ENCODE measurements at places on chromosomes 13 and 19.

DNA sequence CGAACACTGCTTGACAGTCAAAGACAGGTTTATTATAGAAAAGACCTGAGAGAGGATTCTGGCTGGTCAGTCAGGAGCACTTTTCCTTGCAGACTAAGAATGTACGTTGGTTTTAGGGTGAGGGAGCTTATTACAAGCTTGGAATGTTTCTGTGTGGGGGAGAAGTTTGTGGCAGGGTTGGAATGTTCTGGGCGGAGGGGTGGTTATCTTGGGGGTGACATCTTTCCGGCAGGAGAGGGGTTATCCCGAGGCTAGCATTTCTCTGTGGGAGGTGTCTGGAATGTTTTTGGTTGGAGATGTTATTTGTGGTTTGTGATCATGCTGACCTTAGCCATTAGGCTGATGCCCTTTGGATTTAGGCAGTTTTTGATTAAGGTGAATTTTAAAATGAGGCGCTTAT is 61.8 kb downstream of the ZNF136 start:
- DNase-seq, result no peak

DNA sequence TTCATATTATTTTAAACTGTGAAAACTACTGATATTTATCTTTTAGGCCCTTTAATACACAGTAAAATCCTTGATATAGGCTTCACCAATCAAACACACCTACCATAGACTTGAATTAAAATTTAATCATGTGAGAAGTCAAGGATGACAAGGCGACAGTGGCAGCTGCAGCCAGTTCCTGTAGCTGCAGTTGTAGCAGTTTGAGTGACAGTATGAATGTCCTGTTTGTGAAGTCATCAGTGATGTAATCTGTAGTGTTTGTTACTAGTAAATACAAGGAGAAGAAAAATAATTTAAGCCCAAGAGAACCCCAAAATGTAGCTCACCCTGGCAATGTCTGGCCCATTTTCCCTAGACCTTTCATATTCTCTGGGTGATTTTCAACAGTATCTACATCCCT is 897.0 kb downstream of the SLITRK6 start:
- no peak for DNase-seq

DNA sequence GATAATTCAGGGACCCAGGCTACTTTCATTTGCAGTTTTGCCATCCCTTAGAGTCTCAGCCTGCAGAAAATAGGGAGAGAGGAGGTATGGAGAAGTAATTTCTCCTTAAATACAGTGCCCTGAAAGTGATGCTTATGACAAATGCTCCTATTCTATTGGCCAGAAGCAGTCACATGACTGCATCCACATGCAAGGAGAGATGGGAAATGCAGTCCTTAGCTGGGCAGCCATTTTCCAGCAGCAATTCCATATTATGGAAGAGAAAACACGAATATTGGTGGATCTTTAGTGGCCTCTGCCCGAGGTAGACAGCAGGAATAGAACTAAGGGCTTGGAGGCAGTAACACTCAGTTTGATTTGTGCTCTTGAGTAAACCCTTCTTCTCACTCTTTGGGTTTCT is 39.4 kb downstream of the VAV1 start:
- no peak for DNase-seq

- DNase-seq, result no peak
These were observed 516.1 kb downstream of the DACH1 start for GRCh38 chr13:71350886-71351285.

GRCh38 chr19:49954933-49955332 is 6.0 kb downstream of the SIGLEC11 start:
- peak; percentile 40 for DNase-seq

GRCh38 chr13:42821437-42821836 is 40.1 kb downstream of the FAM216B start:
- no peak for DNase-seq

DNA sequence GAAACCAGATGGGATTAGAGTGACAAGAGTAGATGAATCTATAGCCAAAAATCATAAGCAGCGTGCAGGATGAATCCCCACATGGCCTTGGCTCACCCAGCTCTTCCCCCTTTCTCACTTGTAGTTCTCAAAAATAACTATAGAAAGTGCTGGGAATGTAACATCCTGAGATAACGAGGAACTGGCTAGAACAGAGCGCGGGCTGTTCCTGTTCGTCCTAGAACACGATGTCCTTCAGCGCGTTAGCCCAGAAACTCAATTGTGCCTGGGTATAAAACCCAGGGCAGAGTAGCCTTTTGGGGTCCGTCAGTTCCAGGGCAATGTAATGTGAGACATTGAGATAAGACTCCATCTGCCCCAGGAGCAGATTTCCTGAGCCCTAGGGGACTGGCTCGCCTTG is 326.2 kb downstream of the TSHZ3 start:
- no peak for DNase-seq

DNA sequence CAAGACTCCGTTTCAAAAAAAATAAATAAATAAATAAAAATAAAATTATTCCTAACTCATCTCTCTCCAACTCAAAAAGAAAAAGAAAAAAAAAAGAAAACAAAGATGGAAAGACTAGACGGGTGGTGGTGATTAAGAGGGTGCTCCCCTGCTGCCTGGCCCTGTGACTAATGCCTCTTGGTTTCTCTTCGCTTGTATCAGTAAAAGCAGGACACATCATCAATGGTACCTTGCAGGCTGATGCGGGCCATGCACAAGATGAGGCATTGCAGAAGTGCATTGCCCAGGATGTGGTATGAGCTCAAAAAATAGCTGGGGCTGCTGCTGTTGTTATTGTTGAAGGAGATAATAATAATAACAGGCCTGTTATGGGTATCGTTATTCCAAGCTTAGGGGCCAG is 14.6 kb downstream of the ACER1 start:
- no peak for DNase-seq

DNA sequence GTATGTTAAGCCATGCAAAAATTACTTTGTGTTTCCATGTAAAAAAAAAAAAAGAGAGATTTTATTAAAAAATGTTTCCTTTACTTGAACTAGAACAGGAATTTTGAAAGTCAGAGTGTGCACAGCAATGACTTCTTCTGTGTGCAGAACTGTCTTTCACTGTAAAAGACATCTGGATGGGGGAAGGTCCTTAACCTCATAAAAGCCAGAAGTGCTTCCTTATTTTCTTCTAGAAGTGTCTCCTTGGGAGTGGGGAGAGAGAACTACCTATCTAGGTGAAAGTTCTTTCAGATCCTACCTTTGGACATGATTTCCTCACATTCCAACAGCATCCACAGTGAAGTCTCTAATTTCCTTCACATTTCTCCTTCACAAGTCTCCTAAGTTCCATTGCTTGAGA is 360.3 kb downstream of the FGF14 start:
- no peak for DNase-seq

- DNase-seq, result no peak
These were observed 17.2 kb downstream of the KCNC3 start for GRCh38 chr19:50311723-50312635.

- peak; percentile 88 for DNase-seq
These were observed 665 bp downstream of the GPX4 start for GRCh38 chr19:1104311-1105007.

DNA sequence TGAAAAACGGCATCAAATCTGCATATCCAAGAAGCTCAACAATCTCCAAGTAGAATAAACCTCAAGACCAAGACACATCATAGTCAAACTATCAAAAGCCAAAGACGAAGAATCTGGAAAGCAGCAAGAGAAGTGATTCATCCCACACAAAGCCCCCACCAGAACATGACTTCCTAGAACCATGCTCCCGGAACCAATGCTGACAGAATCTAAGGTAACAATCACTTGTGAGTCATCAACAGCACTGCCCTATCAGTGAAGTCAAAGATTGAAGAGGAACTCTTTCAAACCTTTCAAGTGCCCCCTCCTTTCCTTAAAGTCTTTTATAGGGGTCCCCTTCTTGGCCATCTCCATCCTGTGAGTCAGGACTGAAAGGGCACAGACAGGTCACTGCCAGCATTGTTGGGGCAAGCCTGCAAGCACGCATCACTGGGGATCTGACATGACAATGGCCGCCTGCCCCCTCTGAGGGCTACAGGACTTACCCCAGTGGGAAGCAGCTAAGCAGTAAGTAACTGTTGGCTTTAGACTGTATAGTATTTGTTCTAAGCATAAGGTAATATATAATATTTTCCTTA is at the start of gene CCDC70:
TSS of gene CCDC70 (plus strand) at position 247 of the 578 bp plus-strand sequence. CDS start 3,443 bp downstream, outside the sequence.
- no peak for DNase-seq

- peak; percentile 96 for DNase-seq
These were observed at the start of gene PCCA for GRCh38 chr13:100088644-100089464. Gene PCCA, plus strand, starts transcription at chr13:100089093. Its CDS starts 28 bp downstream, at chr13:100089121.

DNA sequence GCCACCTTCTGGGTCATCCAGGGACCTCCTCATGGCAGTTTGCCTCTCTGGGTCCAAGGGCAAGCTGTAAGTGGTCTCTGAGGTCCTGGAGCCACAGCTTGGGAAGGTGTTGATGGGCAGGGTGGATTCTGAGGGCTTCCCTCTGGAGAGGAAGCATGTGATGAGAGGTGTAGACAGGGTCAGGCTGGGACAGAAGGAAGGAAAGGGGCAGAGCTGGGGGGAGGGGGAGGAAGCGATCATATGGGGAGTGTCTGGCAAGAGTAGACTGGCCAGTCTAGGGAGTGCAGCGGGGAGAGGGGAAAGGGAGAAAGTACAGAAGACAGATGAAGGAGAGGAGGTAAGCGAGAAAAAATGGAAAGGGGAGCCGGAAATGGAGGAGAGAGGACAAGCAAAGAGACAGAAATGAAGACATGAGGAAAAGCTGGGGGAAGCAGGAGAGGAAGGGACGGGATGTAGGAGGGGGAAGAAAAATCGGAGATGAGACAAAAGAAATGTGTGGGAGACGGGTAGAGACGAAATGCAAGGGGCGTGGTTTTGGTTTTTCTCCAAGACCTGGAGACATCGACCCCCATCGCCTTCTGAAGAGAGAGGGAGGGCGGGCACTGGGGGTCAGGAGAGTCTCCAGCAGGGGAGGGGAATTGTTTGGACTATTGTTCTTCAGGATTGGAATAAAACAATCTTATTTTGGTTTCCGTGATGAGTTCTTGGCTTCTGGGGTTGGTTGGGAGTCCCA is 26.6 kb downstream of the ZSWIM9 start:
- no peak for DNase-seq

GRCh38 chr19:54391589-54392061 is 23.6 kb upstream of the TTYH1 start:
- DNase-seq, result no peak

DNA sequence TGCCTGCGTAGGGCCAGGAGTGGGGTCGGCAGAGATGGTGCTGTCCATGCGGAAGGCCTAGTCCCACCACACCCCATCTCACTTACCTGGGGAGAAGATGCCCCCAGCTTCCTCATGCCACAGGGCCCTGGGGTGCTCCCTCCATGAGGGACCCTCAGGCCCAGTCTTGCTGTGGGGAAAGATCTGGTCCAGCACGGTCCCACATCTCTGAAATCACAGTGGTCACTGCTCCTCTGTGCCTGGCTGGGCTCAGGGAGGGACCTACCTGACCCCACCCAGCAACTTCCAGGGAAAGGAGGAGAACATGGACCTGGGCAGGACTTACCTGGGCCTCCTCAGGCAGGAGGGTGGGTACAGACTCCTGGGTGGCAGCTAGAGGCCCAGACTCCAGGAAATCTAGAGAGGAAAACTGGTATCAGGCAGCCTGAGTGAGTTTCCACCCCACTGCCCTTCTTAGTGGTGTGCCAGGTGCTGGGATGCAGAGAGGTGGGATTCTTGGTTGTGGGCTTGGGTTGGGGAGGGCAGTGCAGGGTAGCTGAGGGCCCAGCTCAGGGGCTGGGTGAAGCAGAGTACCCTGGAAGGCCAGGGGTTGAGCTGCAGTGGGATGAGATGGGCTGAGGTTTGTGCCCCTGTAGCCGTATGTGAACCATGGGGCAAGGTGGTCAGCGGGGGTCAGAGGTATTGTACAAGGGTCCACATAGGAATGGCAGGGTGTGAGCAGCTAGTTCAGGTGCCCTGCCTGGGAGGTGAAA is 3.8 kb downstream of the MZF1 start:
- no peak for DNase-seq

DNA sequence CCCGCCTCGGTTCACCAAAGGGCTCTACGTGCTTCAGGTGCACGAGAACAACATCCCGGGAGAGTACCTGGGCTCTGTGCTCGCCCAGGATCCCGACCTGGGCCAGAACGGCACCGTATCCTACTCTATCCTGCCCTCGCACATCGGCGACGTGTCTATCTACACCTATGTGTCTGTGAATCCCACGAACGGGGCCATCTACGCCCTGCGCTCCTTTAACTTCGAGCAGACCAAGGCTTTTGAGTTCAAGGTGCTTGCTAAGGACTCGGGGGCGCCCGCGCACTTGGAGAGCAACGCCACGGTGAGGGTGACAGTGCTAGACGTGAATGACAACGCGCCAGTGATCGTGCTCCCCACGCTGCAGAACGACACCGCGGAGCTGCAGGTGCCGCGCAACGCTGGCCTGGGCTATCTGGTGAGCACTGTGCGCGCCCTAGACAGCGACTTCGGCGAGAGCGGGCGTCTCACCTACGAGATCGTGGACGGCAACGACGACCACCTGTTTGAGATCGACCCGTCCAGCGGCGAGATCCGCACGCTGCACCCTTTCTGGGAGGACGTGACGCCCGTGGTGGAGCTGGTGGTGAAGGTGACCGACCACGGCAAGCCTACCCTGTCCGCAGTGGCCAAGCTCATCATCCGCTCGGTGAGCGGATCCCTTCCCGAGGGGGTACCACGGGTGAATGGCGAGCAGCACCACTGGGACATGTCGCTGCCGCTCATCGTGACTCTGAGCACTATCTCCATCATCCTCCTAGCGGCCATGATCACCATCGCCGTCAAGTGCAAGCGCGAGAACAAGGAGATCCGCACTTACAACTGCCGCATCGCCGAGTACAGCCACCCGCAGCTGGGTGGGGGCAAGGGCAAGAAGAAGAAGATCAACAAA is 2.6 kb downstream of the PCDH17 start:
- no peak for DNase-seq

GRCh38 chr13:110869231-110869804 is 45.6 kb downstream of the ANKRD10 start:
- DNase-seq, result no peak

GRCh38 chr13:39682788-39683187 is 27.3 kb downstream of the COG6 start:
- no peak for DNase-seq

DNA sequence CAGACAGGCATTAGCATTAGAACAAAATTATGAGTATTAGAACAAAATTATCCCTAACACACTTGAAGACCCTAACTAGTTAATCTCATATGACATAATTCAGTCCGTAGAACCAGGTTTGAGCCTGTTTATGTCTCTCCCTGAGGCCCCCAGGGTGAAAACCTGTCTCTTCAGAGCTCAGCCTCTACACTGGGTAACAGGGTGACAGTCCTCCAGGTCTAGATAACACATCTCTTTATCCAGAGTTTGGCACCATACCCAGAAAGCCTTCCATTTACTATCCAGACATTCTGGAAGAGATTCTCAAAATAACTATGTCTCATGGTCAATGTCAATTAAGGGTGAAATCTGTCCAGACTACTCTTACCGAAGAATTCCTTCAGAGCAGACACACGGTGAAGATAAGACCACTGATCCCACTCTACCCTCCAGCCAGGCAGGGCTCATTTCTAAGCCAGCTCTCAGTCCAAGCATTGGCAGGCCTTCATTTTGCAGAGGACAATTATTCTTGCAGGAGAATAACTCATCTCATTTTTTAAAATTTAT is 1195.3 kb downstream of the EFNB2 start:
- DNase-seq, result no peak

GRCh38 chr19:572140-572742 is at the start of gene BSG:
Gene BSG, plus strand, starts transcription at chr19:572596. Its CDS starts 39 bp downstream, at chr19:572635.
- peak; percentile 99 for DNase-seq

Measured in lower lobe of right lung (tissue), 2 donors.